Fibroblast of lung (primary cell): ENCODE measurements at places on chromosomes 7 and 10. TPM values are rescaled to one million over a fixed set of nuclear protein-coding genes. Genes with fewer than 3 reads are reported as not detected.

- H3K27me3 ChIP-seq: no peaks in the 10 kb centered on the region
- no peaks in the 10 kb centered on the region for H3K4me1 ChIP-seq
- no peak overlapping the region for H3K27ac ChIP-seq
- no peak overlapping the region for H3K4me3 ChIP-seq
Observed at GRCh38 chr7:116968631-116969030, 15.3 kb downstream of the ST7 start.

GRCh38 chr7:35003679-35004303 is 33.5 kb downstream of the DPY19L1 start:
- peak overlapping the region; percentile 18 for H3K27ac ChIP-seq
- H3K4me1 ChIP-seq: peaks cover 5% of the 10 kb centered on the region
- H3K27me3 ChIP-seq: no peaks in the 10 kb centered on the region
- DNase-seq: peak; percentile 85

- no peaks in the 10 kb centered on the region for H3K4me1 ChIP-seq
- peak; percentile 12 for DNase-seq
- no peak overlapping the region for H3K4me3 ChIP-seq
- H3K27me3 ChIP-seq: no peaks in the 10 kb centered on the region
Observed at GRCh38 chr7:145644426-145645134, 472.0 kb upstream of the CNTNAP2 start.

Gene AOAH
- not detected in 2 replicates for polyA plus RNA-seq

Gene AUTS2
- polyA plus RNA-seq: 0.60 and 2.2 TPM in 2 replicates

GRCh38 chr7:50657341-50657873 is 92.2 kb upstream of the DDC start:
- H3K4me1 ChIP-seq: peaks cover 7% of the 10 kb centered on the region
- peaks cover 2% of the 10 kb centered on the region for H3K36me3 ChIP-seq
- no peak overlapping the region for H3K4me3 ChIP-seq

DNA sequence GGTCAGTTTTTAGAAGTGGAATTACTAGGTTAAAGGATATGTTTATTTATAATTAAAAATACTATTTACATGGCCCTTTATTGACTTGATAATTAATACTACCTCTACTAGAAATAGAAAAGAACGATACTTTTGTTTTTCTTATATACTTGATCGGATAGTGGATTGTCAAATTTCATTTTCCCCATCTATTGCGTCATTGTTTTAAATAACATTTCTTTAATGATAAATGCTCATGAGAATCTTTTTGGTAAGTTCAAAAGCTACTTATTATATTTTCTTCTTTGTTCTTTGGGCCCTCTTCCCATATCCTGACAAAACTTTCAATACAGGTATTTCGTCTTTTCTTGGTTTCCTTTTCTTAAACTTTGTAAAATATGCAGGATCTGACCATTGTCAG is 392.4 kb downstream of the PHF14 start:
- no peaks in the 10 kb centered on the region for H3K4me1 ChIP-seq
- H3K27me3 ChIP-seq: no peaks in the 10 kb centered on the region
- H3K4me3 ChIP-seq: no peak overlapping the region
- DNase-seq: no peak

GRCh38 chr10:13396369-13396768 is 48.3 kb upstream of the SEPHS1 start:
- DNase-seq: no peak
- H3K4me3 ChIP-seq: no peak overlapping the region
- H3K27me3 ChIP-seq: peaks cover 2% of the 10 kb centered on the region
- no peak overlapping the region for H3K27ac ChIP-seq
- no peaks in the 10 kb centered on the region for H3K4me1 ChIP-seq

DNA sequence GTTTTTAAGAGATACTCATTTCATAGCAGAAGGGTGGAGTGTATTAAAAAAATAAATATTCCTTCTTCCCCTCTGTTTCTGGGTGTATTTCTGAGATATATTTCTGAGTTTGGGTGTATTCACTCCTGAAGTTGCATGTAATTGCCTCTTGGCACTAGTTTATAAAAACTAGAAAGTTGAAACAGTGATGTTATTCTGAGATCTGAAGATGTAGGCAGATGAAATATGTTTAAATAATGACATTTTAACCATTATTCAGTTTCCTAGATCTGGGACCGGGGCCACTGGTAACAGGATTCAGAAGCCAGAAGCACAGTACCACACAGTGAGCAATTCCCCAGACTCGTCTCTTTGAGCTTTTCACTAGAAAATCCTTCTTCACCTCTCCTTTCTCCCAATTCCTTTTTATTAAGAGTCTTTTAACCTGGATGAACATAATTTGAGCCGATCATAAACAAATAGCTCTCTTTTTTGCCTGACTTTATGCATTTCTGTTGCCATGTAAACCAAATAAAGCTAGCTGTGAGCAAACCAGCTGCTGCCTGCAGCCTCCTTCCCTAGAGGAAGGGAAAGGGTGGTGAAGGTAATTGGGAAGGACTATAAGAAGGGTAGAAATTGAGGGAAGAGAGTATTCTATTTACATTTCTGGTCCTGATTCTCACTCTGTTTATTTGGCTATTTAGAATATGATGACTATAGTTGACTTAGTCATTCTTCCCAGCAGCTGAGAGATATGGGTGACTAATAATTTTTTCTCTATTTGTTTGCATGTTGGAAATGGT is 101.8 kb upstream of the STRIP2 start:
- H3K27ac ChIP-seq: peak overlapping the region; percentile 88
- H3K4me1 ChIP-seq: peaks cover 5% of the 10 kb centered on the region
- H3K36me3 ChIP-seq: no peaks in the 10 kb centered on the region

Gene SEC31B
- 1.8 and 2.7 TPM in 2 replicates for polyA plus RNA-seq
